ENCODE measurements at places on chromosomes 1 and 21. TPM values are rescaled to one million over a fixed set of nuclear protein-coding genes. Genes with fewer than 3 reads are reported as not detected.

NES gene
- 10.4 TPM for total RNA-seq

ANGPTL7 gene
- total RNA-seq, result 0.38 TPM

DNA sequence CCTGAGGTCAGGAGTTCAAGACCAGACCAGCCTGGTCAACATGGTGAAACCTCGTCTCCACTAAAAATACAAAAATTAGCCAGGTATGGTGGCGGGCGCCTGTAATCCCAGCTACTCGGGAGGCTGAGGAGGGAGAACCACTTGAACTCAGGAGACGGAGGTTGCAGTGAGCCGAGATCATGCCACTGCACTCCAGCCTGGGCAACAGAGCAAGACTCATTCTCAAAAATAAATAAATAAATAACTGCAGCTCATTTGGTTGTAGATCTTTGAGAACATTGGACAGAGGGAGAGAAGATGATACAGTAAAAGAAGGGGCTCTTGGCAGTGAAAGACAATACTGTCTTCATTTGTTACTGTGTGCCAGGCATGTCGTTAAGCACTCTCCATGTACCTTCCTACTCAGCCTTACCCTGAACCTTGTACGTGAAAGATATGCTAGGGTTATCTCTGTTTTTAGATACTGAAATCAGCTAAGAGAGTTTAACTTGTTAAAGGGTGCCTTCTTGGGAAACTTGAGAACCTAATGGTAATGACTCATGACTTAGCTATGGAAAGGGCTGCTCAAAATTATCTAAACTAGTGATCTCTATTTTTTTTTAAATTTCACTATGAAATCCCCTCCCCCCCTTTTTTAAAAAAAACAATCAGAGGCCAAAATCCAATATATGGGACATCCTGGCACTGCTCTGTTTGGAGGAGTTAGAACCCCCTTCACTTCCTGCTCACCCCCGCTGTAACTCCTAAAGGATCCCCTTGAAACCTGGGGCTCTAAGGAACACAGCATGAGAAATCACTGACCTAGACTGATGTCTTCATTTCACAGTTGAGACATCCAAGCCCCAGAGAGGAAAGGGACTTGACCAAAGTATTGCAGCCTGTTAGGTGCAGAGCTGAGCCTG is 6.8 kb upstream of the KPNA6 start:
- H3K4me3 ChIP-seq, result no peak overlapping the region
- no peak overlapping the region for H3K27ac ChIP-seq
- no peaks in the 10 kb centered on the region for H3K4me1 ChIP-seq
- peaks cover 4% of the 10 kb centered on the region for H3K36me3 ChIP-seq
- no peak for DNase-seq
- no peaks in the 10 kb centered on the region for H3K27me3 ChIP-seq

- H3K27me3 ChIP-seq, result no peaks in the 10 kb centered on the region
- no peaks in the 10 kb centered on the region for H3K4me1 ChIP-seq
- H3K36me3 ChIP-seq, result no peaks in the 10 kb centered on the region
- no peak overlapping the region for H3K27ac ChIP-seq
- DNase-seq, result no peak
Observed at GRCh38 chr1:183004141-183004540, 19.1 kb upstream of the LAMC1 start.

CD53 gene
- total RNA-seq, result 31.0 TPM

DNA sequence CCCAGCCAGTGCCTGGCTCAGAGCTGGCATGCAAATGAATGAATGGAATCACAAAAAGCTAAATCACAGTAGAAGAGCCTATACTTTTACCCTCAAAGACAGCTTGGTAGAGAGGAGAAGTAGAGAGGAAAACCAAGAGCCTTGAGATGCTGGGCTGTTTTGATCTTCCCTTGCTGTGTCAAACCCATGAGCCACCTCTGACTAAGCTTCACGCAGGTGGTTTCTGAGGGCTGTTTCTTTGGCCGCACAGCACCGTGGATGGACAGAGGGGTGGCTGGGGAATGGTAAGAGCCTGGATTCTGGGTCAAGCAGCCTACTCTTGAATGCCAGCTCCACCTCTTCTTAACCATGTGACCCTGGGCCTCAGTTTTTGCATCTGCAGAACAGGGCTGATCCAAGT is 18.6 kb downstream of the ABCG1 start:
- H3K27ac ChIP-seq, result peak overlapping the region; percentile 8
- peaks cover 45% of the 10 kb centered on the region for H3K4me1 ChIP-seq
- no peaks in the 10 kb centered on the region for H3K27me3 ChIP-seq
- H3K4me3 ChIP-seq, result no peak overlapping the region
- no peak for DNase-seq
- no peaks in the 10 kb centered on the region for H3K36me3 ChIP-seq

PRRX1 gene
- 87.3 TPM for total RNA-seq

DNA sequence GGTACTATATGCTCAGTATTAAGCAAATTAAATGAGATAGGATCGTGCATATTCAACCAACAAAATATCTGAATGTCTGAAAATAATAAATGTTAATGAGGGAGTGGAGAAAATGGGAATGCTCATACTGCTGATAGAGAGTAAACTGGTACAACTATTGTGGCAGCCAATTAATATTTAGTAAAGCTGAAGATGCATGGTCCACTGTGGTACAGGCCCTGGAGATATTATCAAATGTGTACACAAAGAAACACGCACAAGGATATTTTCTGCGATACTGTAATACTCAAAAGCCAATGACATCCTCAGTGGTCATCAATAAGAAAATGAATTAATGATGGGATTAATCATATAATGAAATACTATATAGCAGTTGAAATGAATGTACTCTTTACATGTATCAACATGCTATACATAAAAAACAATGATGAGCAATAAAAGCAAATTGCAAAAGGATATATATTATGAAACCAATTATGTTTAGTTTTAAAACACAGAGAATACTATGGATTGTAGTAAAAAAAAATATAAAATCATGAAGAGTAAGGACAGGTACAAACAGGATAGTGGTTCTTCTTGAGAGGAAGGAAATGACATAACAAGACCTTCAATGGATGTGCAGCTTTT is 25.0 kb downstream of the MRPL39 start:
- H3K4me1 ChIP-seq, result no peaks in the 10 kb centered on the region
- H3K36me3 ChIP-seq, result no peaks in the 10 kb centered on the region
- DNase-seq, result no peak
- no peak overlapping the region for H3K4me3 ChIP-seq

DNA sequence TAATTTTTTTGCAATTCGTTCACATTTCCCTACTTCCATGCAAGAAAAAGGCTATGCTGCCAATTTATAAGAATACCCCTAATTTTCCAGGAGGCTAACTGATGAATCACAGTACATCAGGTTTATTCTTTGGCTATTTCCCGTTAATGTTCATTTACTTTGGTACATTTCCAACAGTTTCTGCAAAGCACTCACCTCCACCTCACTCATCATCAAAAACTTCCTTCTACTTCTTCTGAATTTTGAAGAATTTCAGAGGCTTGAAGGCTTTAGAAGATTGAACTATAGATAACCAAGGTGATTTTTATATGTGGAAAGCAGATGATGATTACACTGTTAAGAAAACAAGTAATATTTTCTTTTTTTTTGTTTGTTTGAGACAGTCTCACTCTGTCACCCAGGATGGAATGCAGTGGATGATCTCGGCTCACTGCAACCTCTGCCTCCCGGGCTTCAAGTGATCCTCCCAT is 60.5 kb upstream of the HP1BP3 start:
- H3K27ac ChIP-seq, result no peak overlapping the region
- H3K4me3 ChIP-seq, result no peak overlapping the region
- no peaks in the 10 kb centered on the region for H3K27me3 ChIP-seq
- no peaks in the 10 kb centered on the region for H3K4me1 ChIP-seq
- no peak for DNase-seq

DNA sequence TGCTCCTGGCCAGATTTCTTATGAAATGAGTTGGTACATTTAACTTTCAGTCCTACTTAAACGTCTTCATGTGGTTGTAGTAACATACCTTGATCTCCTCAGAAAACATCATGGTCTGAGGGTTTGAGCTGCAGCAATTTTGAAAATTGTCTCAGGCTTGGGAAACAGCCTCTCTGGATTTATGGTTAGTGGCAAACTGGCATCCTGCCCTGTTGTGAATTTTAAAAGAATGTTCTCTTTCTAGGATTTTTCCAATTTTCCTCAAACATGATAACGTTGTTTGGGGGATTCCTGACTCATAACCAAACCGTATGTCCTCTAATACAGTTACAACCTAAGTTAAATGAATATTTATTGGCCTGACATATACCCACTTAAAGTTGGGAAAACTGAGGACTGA is 624.4 kb downstream of the LMO4 start:
- no peak overlapping the region for H3K4me3 ChIP-seq
- H3K27ac ChIP-seq, result no peak overlapping the region
- DNase-seq, result no peak
- peaks cover 17% of the 10 kb centered on the region for H3K4me1 ChIP-seq
- no peaks in the 10 kb centered on the region for H3K27me3 ChIP-seq
